Stimulated activated CD8-positive, alpha-beta memory T cell treated with anti-CD3 and anti-CD28 coated beads, Interleukin-15, amount 100 ng/mL, for 24 hours (primary cell): ENCODE measurements at places on chromosomes 16 and 17.
A peak's percentile ranks its signal among the peaks of the same experiment; 100 is the strongest.

- DNase-seq = no peak
These were observed 1.6 kb downstream of the FAM20A start for GRCh38 chr17:68599552-68600066.

- DNase-seq = no peak
These were observed 11.9 kb downstream of the CTRL start for GRCh38 chr16:67919622-67920221.

DNA sequence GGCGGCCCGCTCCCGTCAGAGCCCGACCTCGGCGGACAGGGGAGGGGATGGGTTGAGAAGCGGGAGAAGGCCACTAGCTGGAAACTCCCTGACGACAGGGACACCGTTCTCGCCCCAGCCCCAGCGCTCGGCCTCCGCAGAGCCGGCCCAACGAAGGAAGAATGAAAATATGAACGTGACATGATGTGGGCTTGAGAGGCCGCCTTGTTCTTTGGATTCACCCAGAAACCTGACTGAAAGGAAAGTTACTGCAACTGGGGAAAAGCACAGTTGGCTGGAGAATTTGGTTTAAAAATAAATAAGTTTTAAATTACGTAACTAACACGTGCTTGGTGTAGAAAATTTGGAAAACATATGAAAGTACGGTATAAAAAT is 21.1 kb downstream of the NPTX1 start:
- peak; percentile 32 for DNase-seq

DNA sequence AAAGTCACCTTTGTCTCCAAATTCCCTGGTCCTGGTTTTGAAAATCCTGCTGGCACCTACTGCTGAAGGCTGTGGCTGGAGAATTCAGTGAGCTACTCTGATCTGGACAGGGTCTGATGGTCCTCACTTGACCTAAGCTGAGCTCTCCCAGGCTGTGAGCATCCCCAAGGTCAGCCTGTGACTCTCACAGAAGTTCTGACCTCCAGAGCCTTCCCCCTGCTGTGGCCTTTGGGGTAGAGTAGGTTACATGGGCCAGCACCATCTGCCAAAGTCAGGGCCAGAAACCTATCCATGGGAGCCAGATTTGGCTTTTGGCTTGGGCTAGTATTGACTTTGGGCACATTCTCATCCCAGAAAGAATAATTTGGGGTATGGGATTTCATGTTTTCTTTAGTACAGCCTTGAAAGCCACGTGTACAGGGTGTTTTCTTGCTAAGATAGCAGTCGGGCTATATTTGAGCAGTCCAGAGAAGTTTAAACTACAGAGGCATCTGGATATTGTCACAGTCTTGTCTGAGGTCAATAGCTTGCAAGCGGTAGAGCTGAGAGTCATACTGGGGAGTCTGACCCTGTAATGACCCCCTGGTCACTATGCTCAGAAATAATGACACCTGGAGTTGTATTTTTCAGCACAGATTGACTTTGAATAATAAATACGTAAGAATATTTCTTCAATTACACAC is 6.2 kb upstream of the AGRP start:
- DNase-seq = no peak

GRCh38 chr17:10094797-10095196 is 103.6 kb downstream of the GAS7 start:
- no peak for DNase-seq

- no peak for DNase-seq
These were observed 48.6 kb upstream of the XYLT1 start for GRCh38 chr16:17519101-17519955.

DNA sequence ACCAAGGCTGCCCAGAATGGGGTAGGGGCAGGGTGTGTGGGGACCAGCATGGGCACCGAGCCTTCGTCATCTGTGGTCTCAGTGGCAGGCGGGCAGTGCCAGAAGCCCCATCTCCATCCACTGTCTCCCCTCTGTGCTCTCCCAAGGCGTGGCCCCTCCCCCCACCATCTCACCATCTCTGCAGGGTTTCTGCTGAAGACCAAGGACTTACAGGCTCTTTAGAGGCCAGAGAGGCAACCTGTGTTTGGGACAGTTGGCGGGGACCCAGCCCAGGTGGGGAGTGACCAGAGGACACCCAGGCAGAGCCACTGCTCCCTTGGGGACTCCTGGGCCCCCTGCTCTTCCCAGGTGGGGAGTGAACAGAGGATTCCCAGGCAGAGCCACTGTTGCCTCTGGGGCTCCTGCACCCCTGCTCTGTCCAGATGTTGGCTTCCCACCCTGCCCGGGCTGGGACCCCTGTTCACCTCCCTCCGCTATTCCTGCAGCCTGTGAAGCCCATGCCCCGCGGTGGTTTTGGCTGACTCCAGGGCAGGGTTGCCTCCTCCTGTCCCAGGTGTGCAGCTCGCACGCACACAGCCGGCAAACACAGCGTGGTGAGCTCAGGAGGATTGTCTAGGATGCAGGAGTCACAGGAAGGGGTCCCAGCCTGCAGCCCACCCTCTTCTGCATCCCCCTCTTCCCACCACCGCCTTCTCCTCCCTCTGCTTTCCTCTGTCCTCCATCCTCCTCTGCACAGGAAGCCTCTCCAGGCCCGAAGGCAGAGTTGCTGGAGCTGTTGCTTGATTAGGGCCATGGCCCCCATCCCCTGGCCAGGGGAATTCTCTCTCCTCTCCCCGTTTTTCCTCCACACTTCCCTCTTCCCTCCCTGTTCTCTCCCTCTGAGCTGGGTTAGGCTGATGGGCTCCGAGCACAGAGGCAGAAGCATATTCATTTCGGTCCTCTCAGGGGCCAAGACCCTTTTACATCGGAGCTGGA is 45.0 kb downstream of the SLC7A5 start:
- DNase-seq = no peak

DNA sequence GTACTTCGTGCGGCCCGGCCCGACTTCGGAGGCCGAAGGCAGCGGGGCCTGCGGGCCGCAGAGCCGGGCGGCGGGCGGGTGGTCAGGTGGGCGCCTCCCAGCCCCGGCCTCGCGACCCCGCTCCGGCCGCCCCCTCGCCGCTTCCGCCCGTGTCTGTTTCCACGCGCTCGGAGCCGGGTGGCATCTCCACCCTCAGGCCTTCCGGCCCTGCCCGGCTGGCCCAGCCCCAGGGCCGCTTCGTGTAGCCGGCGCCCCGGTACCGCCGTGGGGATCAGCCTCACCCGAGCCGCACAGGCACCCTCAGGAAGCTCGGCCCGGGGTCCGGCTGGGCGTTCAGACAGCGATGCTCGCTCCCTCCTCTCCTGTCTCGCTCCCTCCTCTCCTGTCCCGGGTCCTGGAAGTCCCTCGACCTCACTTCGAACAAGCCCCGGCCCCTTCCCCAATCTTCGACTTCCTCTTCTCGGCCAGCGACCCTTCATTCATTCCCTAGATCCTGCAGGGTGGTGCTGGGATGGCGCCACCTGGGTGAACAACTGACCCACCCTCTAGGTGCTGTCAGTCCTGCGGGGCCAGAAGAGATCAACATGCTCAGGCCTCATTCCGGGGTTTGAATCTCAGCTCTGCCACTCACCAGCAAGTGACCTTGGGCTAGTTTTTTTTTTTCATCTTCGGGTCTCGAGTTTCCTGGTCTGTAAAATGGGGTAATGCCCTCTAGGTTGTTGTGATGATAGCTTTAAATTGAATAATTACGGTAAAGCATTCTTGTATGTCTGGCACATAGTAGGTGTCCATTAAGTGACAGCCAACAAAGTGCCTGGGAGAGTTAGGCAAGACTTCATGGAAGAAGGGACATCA is 610 bp downstream of the VPS4A start:
- no peak for DNase-seq

- no peak for DNase-seq
These were observed 18.0 kb upstream of the SPATA32 start for GRCh38 chr17:45279898-45280297.

GRCh38 chr16:3655396-3656159 is 1.1 kb downstream of the DNASE1 start:
- DNase-seq = no peak

- DNase-seq = no peak
These were observed 468.0 kb upstream of the RBFOX1 start for GRCh38 chr16:6864671-6865070.

DNA sequence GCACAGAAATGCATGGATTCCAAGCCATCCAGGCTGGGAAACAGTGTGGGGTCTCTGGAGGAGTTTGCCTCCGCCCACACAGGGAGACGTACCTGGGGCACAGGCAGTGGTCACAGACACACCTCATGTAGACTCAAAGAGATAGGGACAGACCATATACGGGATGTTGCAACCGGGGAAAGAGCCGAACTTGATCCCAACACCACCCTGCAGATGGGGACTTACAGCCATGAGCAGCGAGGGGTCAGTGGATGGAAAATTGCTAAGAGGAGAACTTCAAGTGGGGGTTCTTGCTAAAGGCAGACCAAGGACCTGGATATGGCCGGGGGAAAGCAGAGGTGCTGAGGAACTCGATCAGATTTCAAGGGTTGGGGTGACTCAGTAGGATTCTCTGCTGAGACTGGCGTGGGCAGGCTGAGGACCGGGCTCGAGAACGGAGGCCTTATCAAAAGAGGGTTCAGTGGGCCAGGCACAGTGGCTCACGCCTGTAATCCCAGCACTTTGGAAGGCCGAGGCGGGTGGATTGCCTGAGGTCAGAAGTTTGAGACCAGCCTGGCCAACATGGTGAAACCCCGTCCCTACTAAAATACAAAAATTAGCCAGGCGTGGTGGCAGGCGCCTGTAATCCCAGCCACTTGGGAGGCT is 12.0 kb upstream of the DNAH17 start:
- no peak for DNase-seq

DNA sequence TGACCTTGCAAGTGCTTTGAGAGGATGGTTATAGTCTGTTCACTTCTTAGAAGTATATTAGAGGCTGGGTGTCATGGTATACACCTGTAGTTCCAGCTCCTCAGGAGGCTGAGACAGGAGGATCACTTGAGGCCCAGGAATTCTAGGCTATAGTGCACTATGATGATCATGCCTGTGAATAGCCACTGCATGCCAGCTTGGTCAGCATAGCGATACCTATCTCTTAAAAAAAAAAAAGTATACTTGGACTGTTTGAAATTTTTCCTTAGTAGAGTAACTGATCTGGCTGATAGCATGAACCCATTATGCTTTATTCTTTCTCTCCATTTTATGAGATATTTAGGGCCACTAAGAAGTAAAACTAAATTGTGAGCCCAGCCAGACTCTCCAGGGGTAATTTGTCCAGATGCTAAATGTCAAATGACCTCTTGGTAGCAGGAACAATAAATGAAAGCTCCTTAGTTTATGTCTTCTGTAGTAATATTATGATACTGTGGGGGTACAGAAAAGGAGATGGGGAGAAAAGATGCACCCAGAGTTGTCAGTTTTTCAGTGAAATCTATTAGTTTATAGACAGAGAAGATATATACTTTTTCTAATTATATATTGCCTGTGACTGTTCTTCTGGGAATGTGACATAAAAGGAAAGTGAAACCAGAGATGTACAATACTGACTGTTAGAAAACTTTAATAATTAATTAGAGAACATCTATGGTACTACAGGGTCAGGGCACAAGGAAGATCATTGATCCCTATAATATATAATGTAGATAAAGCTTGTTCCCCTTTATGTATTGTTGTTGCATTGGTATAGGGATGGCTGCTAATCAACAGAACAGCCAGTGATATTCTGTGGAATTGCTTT is 335.3 kb upstream of the TBX2 start:
- no peak for DNase-seq

DNA sequence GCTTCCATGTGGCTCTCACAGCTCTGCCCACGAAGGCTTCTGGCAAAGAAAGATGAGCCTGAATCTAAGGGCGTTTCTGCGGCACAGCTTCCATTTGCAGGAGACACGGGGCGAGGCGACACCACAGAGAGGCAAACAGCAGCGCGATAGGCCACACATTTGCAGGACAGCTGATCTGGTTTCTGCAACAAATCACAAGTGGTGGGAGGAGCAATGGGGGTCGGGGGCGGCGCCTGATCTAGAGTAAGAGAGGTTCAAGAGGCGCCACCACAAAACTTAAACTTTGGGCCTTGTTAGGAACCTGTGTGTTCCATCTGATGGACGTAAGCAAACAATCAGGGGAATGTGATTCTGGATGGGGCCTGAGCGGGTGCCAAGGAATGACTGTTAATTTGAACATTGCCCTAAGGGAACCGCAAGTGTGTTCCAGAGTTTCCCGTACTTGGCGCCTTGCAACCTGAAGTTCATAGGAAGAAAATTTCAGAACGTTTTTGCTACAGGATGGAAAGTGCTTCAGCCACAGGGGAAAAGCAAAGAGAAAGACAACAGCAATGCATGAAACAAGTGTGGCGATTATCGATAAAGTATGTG is 18.9 kb upstream of the ENPP7 start:
- no peak for DNase-seq

GRCh38 chr17:17946093-17946492 is 26.1 kb downstream of the TOM1L2 start:
- DNase-seq = no peak

GRCh38 chr17:74202938-74203337 is 540 bp upstream of the RPL38 start:
- DNase-seq = no peak

DNA sequence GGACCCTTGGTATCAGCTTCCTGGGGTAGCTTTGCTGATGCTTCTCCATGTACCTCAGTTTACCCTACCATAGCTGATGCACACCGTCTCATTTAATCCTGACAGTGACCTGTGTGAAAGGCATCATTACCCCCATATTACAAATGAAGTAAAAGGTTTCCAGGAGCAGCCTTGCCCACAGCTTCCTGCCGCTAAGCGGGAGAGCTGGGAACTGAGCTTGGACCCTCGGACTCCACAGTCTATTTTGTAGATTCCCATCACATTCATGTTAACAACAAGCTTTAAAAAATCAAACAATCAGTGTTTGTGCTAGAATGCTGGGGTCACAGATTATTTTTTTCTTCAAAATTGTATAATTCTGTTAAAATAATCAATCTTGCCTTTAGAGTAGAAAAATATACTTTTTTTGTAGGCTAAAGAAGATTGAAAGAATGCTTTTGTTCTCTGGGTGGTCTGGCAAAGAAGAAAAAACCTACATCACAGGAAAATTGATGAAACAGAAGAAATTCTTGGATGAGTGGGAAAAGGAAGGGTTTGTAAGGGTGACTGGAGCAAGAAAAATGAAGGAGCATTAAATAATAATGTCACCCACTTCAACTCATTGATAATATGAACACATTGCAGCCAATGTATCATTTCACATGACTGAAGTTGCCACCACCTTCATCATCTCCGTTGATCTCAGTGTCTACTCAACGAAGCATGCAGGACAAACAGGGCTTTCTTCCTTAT is 9.5 kb upstream of the USP10 start:
- no peak for DNase-seq

GRCh38 chr16:69930117-69930776 is 20.9 kb upstream of the CLEC18A start:
- no peak for DNase-seq

DNA sequence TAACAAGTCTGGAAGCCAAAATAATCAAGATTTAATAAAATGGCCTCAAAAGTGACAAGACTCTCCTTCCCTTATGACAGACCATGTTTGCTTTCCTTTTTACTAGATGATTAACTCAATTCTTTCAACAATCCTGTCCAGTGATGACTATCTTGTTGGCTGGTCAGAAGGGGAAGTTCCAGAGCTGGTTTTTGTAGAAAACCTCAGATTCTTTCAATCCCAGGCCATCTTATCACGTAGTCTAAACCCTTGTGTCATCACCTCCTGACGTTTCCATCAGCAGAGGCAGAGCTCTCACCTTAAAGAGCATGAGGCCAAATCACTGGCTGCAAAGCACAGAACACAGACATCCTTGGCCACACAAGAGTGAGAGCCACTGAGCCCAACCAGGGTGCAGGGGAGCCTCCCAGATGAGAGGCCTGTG is 125.3 kb downstream of the ANKRD11 start:
- no peak for DNase-seq
